ENCODE measurements at places on chromosomes 7 and 10.

GRCh38 chr10:116831790-116832189, 17.5 kb upstream of the ENO4 start:
- no peak for DNase-seq

DNA sequence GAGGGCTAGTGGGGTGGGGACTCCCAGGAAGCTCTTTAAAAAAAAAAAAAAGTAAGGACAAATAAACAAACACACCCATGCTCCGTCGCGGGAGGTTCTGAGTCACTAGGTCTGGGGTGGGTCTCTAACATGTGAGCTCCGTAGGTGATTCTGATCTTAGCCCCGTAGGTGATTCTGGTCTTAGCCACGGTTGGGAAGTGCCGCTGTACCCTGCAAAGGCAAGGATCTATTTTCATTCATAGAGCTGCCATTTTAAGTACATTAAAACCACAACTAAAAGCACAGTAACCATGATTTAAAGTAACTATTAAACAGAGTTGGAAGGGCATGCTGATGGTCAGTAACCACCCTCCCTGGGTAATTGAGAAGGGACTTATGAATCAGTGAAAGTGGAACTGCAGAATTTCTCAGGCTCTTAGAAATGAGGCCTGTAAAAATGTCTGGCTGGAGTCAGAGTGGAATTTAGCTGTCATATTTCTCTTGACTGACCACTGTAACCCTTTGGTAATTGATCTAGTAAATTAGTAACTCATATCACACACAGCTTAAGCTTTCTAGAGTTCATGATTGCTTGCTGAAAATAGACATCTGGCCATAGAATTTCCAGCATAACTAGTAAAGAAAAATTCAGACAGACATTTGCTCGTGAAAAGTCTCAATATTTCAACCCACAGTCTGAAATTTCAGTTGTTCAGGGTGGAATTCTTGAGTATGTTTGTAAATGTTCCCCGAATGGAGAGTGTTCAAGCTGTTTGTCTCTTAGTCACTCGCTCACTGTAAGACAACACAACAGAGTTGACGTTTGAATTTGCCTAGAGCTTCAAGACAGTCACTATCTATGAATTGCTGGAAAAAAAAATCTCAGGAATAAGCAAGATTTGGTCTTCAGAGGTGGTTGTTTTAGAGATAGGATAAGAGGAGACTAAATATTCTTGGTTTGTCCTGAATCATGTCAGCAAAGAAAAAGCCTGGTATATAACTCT, 34.2 kb upstream of the TCF7L2 start:
- DNase-seq, result no peak

GRCh38 chr10:110609605-110610004, 34.5 kb upstream of the RBM20 start:
- no peak for DNase-seq

DNA sequence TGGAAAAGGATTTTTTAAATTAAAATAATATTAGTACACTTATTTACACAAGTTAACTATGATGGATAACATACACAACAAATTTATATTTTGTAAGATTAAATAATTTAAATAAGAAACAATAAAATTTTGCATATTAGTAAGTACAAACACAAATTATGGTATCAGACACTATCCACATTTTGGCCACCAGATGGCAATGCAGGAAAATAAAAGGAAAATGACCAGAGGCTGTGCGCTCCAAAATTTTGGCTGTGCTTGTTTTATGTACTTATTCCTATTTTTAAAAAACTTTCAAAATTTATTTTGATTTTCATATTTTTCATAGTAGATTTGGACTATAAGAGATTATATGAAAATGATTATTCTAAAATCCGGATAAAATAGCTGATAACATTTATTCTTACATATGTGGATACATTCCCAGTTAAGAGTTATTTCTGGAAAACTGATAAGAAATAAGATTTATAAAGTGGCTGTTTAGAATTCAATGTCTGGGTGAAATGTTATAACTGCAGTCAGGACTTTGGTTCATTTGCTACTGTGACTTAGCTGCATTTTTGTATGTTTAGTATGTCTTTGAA, 274.7 kb upstream of the HGF start:
- DNase-seq, result no peak

DNA sequence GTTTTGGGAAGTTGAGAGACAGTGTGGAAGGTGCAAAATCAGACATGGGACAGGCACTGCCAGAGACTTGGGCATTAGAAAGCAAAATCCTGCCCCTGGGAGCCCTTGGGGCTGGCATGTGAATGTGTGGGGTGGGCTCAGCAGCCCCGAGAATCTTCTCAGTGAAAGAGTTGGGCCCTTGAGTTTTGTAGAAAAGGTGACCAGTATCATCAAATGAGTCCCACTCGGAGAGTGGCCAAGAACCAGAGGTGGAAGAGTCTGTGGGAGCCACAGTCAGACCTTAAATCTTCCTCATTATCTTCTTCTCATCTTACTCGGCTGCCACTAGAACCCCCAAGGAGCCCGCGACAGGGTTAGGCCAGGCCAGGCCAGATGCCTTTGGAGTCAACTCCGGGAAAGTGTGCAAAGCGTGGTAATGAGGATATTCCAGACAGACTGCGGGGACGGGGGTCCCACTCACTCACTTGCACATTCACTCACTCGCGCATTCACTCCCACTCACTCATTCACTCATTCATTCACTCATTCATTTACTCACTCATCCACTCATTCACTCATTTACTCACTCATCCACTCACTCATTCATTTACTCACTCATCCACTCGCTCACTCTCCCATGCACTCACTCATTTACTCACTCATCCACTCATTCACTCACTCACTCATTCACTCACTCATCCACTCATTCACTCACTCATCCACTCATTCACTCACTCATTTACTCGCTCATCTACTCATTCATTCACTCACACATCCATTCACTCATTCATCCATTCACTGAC, 74.9 kb downstream of the CARD11 start:
- DNase-seq, result no peak

- DNase-seq, result no peak
These were observed 1.1 kb downstream of the CAMK2G start for GRCh38 chr10:73873142-73873837.

GRCh38 chr7:22669692-22670421, 57.1 kb upstream of the IL6 start:
- DNase-seq, result no peak

- no peak for DNase-seq
These were observed 9.5 kb upstream of the ZNF862 start for GRCh38 chr7:149828357-149829309.

DNA sequence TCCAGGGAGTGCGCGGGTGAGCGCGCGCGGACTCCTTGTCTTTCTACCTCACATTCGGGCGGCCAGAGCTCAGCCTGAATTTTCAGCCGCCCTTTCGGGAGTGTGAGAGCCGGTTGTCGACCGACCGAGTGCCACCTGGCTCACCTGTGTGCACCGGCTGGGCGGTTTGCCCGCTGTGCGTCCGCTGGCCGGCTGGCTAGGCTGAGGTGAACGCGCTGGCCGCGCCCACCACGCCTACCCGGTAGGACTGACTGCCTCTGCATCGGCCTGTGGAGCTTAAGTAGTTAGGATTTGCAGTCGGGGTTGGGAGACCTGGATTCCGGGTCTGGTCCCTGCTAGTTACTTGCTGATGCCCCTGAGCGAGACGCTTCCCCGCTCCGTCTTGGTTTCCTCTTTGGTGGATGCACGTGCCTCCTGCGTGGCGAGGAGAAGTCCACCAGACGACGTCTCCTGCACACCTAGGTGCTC, 553 bp downstream of the TSPAN15 start:
- no peak for DNase-seq

DNA sequence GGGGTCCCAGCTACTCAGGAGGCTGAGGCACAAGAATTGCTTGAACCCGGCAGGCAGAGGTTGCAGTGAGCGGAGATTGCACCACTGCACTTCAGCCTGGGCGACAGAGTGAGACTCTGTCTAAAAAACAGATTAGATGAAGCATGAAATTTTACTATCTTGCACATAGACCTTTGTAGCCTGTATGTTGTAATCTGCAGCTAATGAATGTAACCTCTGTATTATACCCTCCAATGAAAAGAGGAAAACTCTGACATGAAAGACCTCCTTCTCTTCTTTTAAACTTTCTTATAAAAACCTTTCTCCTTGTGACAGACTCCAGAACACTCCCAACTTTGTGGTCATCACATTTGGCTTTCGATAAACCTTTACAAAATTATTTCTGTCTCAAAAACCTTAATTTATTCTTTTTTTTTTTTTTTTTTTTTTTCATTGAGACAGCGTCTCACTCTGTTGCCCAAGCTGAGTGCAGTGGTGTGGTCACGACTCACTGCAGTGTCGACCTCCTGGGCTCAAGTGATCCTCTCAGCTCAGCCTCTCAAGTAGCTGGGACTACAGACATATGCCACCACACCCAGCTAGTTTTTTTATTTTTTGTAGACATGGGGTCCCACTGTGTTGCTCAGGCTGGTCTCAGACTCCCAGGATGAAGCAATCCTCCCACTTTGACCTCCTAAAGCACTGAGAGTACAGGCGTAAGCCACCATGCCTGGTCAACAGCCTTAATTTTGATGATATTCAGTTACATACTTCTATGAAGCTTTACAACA, 97.4 kb downstream of the SVOPL start:
- DNase-seq, result no peak

GRCh38 chr7:47737601-47738000, 155.7 kb upstream of the TNS3 start:
- no peak for DNase-seq

DNA sequence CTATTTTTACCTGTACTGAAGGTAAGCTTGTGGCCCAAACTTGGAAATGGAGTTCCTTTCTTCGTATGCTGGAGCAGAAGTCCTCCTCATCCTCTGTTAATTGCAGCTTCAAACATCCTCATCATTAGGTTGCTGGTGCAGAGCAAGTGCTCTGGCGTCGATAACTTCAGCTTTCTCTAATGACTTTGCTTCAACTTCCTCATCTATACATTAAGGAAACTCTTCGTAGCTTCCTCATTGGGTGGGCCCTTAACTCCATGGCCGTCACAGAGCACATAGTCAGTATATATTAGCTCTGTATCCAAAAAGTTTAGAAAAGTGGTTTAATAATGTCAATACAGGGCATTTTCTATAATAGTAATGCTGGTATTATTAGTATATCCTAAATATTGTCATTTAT, 447.7 kb downstream of the SUGCT start:
- DNase-seq, result no peak

DNA sequence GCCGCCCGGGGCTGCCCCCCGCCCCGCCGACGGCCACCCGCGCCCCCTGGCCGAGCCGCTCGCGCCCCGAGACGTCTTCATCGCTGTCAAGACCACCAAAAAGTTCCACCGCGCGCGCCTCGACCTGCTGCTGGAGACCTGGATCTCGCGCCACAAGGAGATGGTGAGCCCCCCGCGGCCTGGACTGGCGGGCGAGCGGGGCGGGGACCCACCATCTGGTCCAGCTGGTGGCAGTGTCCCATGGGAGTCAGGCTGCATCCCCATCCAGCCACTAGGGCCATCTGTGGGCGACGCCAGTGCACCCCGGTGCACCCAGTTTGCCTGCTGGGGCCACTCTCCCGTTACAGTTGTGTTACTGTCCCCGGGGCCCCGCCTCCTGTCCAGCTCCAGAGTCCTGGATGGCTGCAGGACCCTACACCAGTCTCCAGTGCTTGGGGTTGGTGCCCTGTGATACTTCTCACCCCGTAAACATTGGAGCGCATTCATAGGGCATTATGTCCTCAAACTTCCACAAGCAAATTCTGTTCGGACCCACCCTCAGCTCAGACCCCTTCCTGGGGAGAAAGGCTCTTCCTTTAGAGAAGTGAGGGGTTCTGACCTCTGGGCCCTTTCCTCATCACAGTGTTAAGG, 672 bp downstream of the LFNG start:
- no peak for DNase-seq

- DNase-seq, result no peak
These were observed 15.8 kb downstream of the PLAC9 start for GRCh38 chr10:80148166-80148805.

DNA sequence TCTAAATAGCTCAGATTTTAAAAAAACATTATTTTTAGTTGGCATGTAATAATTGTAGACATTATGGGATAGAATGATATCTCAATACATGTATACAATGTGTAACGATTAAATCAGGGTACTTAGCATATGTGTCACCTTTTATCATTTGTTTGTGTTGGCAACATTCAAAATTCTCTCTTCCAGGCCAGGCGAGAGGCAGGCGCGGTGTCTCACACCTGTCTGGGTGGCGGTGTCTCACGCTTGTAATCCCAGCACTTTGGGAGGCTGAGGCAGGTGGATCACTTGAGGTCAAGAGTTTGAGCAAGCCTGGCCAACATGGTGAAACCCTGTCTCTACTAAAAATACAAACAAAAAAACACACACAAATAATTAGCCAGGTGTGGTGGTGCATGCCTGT, 151.7 kb downstream of the RTKN2 start:
- no peak for DNase-seq

DNA sequence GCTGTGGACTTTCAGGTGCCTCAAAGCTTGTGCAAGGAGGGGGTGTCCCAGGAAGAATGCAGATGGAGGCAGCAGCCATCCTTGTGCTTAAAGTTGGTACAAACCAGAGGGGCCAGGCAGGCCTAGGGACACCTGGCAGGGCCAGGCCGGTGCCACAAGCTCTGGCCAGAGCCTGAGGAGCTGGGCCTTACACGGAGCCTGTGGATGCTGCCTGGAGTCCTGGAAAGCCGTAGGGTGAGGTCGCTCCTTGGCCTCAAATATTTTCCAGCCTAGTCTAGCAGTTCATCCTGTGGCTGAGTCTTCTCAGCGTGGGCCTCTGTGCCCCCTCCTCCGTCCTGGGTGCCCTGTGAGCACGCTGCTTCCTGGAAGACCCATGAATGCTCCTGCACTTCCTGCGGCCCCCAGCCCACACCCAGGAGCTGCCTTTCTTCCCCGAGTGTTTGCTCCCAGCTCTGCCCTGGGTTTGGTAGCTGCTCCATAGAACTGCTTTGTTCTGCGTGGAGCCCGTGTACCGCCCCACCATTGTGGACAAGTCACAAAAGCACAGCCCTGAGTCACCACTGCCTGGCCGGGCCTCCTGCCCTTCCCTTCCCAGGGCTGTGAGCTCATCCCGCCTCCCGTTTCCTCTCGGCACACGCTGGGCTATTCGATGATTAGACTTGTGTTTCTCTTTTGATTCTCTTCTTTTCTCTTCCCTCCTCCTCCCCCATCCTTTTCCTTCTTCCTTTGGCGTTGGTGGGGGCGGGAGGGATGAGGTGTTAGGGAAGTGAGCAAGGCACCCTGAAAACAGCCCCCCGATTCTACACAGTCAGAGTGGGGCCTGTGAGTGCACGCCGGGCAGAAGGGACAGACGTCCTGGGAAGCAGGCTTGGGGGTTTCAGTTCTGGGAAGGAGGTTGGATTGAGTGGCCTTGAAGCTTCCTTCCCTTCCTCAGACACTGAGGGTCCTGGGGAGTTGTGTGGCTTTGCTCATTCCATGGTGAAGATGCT, 73.2 kb upstream of the SHH start:
- peak; percentile 58 for DNase-seq

DNA sequence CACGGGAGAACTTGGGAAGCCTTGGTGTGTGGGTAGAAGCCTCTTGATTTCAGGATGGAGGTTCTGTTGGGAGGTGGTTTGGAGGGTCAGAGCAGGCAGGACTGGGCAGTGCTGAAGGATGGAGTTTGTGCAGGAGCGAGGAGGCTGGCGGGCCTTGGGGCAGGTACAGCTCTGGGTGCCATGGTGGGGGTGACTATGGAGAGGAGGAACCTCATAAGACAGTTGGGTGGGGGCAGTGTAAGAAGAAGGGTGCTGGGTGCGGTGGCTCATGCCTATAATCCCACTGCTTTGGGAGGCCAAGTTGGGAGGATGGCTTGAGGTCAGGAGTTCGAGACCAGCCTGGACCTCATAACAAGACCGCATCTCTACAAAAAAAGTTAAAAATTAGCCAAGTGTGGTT, 54.7 kb upstream of the GTF2IRD1 start:
- DNase-seq, result no peak

Data from skeletal muscle cell (primary cell).